ENCODE measurements at places on chromosomes 2 and 18. TPM values are rescaled to one million over a fixed set of nuclear protein-coding genes. Genes with fewer than 3 reads are reported as not detected.

DNA sequence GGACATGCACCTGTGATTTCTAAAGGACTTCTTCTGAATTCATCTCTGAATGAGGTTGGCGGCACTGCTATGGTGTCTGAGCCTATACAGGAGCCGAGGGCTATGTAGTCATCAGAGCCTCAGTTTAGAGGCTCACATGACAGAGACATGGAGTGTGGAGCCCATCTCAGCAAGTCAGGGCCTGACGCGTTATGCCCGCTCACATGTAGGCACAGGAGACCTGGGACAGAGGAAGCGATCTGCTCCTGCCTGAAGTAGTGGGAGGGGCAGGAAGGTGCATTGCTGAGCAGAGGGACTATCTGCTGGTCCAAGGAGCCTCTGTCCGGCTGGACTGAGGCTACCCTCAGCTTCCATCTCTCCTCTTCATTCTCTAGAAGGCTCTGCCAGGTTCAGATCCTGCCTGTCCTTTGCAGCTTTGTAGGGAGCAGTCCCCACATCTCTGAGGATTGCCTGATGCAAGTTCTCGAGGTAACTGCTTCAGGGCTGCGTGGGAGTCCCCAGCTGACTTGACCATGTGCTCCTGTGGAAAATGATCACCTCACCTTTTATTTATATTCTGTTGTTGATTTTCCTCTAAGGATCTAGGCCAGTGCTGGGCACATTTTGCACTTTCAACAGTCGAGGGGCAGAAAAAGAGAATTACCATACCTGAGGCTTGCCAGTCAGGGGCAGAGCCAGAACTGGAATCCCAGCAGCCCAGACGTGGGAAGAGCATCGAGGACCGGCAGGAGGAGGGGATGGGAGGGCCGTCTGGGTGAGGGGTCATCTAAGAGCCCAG lies 16.6 kb downstream of the KLHL29 start:
- DNase-seq: no peak

DNA sequence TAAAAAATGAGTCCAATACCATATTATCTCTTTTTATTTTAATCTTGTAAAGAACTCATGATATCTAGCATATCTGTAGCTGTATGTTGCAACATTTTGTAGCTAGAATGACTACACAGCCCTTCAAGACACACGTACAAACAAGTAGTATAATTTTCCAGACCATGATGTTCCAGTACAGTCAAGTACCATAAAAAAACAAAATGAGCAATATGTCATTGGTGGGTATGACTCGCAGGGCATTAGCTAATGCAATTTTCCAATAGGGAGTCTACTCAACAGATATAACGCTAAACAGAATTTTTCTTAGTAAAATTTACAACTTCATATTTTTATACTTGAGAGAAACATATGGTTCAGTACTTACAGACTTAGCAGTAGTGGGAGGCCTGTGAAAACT lies 53.6 kb upstream of the UGP2 start:
- no peak for DNase-seq

DNA sequence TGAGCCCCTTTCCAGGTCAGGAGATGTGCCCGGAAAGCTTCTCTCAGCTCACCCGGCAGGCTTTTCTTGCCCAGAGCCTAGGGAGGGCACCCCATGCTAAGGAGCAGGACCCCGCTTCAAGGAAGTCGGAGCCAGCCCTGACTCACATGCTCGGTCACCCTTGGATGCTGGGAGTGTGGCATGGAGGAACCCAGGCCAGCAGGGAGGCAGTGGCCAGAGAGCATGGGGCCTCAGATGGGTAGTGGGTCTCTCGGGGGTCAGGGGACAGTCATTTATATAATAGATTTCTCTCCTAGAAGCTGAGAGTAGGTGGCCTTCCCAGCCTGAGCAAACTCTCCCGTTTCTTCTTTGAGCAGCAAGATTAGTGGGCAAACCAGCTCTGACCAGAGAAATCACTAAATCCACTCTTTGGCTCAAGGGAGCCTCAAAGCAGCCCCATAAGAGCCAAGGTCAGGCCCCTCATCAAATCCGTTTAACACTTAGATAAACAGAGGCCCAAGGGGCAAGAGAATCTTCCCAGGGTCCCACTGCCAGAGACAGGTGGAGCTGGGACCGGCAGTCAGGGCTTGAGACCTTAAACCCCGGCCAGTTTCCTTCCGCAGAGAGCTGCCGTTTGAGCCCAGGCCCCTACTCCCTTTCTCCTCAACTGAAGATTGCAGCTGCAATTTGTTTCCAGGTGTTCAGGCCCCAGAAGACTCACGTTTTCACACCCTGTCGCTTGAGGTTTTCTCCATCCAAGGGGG lies 113.1 kb downstream of the CYP26B1 start:
- no peak for DNase-seq

GRCh38 chr18:44503854-44504253 lies 176.8 kb upstream of the SETBP1 start:
- no peak for DNase-seq

DNA sequence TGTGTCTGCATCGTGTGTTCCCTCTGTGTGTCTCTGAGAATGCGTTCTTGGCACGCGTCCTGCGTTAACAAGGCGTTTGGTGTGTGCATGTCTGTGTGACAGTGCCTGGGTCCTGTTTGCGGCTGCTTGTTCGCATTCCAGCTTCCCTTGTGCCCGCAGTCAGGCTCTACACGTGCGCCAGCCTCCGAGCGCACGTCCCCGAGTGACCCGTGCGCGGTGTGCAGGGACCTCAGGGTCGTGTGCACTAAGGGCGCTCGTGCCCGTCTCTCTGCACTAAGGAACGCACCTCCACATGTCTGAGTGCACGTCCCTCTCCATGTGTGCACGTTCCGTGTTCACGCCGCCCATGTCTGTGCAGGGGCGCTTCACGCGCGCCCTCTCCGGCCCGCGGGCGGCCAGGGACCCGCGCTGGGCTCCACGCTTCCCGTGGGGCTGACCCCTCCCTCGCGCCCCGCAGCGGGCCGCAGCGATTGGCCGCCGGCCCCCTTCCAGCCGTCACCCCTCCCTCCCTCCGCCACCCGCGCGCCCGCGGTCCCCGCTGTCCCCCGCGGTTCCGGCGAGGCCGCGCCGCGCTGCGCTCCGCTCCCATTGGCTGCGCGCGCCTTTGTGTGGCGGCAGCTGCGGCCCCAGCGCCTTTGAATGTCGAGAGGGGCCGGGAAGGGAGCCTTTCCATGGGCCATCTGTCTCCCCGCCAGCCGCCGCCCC lies 229.4 kb downstream of the HAUS1 start:
- DNase-seq: no peak

The MAP3K19 gene
- total RNA-seq: not detected

The YES1 gene
- 34.3 TPM for total RNA-seq

The ZNF396 gene
- total RNA-seq: 0.47 TPM
